Left lung (tissue), 14 donors: ENCODE measurements at places on chromosomes 1 and 21. TPM values are rescaled to one million over a fixed set of nuclear protein-coding genes. Genes with fewer than 3 reads are reported as not detected.
A peak's percentile ranks its signal among the peaks of the same experiment; 100 is the strongest.

GRCh38 chr1:180773210-180773865 is 139.4 kb upstream of the KIAA1614 start:
- no peak for DNase-seq

DNA sequence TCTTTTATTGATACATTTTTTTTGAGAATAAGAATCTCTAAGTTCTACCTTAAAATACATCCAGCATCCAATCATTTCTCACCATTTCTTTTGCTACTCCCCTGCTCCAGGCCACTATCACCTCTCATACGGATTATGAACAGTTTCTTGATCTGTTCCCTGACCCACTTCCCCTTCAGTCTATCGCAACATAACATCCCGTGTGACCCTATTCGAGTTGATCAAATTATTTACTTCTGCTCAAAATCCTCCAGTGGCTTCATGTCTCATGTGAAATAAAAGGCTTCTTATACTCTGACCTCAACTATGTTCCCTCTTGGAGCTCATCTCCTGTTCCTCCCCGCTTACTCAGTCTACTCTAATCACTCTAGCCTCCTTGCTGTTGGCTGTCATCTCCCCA is 5.2 kb downstream of the ALG14 start:
- no peak for DNase-seq

DNA sequence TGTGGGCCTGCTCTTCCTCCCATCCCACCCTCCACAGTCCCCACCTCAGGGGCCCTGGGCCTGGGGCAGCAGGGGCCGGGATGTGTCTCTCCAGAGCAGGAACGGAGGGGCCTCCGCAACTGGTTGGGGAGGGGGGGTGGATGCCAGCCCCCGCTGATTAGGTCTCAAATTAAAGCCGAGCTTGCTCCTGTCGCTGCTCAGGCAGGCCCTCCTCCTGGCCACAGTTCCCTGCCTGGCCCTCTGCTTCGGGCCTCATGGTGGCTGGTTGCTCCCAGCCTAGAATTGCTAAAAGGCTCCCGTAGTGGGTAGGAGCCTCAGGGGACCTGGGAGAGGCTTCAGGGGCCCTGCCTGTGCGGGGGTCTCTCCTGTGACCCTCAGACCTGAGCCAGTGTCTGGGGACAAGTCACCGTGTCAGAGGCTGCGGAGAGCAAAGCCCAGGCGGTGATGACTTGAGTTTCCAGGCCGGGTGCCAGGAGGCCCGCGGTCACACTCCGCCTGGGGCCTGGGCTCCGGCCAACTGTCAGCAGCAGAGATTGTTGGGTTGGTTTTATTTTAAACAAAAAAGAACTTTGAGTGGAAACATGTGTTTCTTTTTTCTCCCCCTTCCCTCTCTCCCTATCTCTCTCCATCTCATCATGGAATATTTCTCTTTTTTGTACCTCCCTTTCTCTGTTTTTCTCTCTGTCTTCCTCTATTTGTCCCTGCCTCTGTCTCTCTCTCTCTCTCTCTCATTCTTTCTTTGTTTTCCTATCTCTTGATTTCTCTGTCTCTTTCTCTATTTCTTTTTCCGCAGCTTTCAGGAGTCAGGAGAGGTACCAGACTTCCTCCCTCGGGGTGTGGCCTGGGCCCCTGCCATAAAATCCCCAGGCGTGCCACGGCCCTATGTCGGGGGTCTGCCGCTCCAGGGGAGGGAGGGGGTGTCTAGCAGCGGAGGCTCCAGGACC is 20.0 kb upstream of the EPHA2 start:
- DNase-seq = peak; percentile 90

DNA sequence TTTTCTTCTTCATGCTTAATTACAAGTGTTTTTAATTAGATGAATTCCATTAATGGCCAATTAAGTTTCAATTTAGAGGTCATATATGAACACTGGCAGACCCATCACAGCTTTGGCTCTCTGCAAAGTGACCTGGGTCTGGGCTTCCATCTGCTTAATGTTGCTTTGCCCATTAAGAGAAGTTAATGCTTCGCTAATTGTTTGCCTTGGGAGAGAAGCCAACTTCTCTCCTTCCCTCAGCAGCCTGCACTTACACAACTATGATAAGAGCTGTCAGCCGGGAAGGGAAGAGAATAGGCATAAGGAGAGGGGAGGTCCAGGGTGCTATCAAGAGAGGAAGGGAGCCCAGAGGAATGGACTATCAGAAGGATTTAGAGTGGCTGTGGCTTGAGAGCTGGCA is 29.0 kb upstream of the CCDC190 start:
- DNase-seq = no peak

Gene USH2A
- 0.04 TPM for polyA plus RNA-seq

DNA sequence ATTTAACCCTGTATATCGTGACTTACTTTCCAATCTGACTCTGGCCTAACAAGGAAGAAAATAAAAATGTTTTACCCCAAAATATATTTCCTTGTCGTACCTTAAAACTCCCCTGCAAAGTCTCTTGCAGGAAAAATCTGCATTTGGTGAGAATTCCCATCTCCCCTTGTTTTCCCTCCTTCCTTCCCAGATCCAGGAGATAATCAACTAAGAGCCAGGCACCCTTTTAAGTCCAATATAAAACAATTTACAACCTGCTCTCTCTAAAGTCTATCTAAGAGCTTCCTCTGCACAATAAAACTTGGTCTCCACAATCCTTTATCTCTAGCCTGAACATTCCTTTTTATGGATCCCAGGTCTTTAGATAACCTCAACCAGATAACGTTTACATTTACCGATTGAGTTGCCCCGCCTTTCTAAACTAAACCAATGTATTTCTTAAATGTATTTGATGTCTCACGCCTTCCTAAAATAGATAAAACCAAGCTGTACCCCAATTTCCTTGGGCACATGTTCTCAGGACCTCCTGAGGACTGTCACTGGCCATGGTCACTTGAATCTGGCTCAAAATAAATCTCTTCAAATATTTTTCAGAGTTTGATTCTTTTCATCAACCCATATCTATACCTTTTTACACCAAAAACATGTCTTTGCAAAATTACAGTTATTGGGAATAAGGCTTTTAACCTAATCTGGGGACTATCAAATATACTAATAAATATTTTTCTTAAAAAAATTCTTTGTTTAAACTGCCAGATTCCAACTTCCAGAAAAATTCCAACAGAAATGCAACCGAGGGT is 993 bp downstream of the DDX59 start:
- DNase-seq = no peak

DNA sequence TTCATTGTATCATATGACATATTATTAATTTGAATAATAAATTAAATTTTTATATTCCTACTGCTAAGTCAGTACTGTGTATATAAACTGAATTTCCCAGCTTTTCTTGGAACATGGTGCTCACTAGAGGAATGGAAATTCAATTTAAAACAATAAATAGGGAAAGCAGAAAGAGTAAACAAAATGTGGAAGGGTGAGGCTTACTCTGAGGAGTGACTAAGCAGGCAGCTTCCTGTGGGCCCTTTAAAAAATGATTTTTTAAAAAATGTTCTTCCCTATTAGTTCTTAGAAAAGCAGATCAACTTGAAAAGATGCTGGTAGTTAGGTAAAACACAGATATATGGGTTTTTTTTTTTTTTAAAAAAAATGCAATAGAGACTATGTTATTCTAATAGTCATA is 49.5 kb upstream of the S1PR1 start:
- no peak for DNase-seq

Gene RGL1
- polyA plus RNA-seq = 38.8 TPM

Gene KRTAP7-1
- not detected for polyA plus RNA-seq

- no peak for DNase-seq
These were observed 201.1 kb downstream of the BACH1 start for GRCh38 chr21:29499734-29500343.

DNA sequence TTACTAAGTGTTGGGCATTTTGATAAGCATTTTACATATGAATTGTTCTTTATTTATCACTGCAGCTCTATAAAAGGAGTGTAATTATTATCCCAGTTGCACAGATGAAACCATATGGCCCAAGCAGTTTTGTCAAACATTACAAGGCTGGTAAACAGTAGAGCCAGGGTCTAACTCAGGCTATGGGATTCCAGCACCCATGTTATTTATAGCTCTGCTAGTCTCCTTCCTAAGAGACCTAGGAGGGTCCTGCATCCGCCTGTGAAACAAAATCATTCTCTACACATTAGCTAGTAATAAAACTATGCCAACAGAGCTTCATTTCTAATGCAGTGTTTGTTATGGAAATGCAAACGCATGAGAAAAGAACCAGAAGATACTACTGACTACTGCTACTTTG is 58.6 kb downstream of the IL23R start:
- no peak for DNase-seq

- peak; percentile 26 for DNase-seq
These were observed 12.5 kb downstream of the CHD5 start for GRCh38 chr1:6167391-6168303.

DNA sequence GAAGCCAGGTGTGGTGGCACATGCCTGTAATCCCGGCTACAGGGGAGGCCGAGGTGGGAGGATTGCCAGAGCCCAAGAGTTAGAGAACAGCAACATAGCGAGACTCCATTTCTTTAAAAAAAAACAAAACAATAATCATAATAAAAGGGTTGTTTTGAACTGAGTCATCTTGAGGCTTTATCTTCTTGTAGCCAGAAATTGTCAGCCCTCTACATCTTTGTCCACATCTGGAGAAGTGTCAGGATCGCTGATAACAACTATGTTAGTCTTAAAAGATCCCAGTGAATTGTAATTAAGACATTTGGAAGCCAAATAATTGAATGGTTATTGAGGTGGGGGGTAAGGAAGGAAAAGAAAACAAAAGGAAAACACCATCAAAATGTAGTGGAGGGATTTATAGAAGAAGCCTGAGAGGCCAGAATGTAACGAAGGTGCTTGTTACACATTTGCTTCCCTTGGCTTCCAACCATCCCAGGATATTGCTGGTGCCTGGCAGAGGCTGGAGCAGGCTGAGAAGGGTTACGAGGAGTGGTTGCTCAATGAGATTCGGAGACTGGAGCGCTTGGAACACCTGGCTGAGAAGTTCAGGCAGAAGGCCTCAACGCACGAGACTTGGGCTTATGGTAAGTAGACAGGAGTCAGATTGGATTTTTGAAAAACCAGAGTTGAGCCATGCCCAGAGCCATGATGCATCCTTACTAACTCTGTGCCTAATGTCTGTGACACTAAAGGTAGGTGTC is 52.5 kb upstream of the MTR start:
- no peak for DNase-seq

GRCh38 chr1:150409504-150410362 is 45.8 kb downstream of the RPRD2 start:
- no peak for DNase-seq

DNA sequence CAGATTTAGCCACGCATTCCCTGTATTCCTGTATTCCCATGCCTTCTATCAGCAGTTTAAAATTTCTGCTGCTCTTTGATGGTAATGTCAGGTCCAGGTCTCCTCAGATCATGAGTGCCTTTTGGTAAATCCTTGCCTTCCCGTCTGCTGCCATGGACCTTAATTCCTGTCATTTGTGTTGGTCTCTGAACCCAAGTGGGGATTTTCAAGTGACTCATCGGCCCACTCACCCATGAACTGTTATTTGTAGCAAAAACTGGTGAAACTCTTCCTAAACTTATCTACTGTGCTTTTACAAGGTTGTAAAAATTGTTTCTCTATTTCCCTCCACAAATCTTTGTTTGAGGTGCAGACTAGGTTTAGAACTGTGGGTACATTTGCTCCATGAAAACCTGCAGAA is 47.4 kb downstream of the ACTN2 start:
- DNase-seq = no peak

GRCh38 chr1:227318016-227318852 is at the start of gene CDC42BPA:
CDC42BPA (minus strand) TSS chr1:227318492; CDS start chr1:227317182, 1,310 bp downstream.
- peak; percentile 92 for DNase-seq

DNA sequence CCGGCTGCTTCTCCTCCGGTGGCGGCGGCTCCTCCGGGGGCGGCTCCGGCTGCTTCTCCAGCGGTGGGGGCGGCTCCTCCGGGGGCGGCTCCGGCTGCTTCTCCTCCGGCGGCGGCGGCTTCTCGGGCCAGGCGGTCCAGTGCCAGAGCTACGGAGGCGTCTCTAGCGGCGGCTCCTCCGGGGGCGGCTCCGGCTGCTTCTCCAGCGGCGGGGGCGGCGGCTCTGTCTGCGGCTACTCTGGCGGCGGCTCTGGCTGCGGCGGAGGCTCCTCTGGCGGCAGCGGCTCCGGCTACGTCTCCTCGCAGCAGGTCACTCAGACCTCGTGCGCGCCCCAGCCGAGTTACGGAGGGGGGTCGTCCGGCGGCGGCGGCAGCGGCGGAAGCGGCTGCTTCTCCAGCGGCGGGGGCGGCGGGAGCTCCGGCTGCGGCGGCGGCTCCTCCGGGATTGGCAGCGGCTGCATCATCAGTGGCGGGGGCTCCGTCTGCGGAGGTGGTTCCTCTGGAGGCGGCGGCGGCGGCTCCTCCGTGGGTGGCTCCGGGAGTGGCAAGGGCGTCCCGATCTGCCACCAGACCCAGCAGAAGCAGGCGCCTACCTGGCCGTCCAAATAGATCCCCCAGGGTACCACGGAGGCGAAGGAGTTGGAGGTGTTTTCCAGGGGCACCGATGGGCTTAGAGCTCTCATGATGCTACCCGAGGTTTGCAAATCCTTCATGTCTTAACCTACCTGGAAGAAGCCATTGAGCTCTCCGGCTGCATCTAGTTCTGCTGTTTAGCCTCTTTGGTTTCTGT is 2.0 kb downstream of the LORICRIN start:
- DNase-seq = no peak

Gene SPRR4
- polyA plus RNA-seq = not detected

Gene GJB5
- 0.24 TPM for polyA plus RNA-seq

DNA sequence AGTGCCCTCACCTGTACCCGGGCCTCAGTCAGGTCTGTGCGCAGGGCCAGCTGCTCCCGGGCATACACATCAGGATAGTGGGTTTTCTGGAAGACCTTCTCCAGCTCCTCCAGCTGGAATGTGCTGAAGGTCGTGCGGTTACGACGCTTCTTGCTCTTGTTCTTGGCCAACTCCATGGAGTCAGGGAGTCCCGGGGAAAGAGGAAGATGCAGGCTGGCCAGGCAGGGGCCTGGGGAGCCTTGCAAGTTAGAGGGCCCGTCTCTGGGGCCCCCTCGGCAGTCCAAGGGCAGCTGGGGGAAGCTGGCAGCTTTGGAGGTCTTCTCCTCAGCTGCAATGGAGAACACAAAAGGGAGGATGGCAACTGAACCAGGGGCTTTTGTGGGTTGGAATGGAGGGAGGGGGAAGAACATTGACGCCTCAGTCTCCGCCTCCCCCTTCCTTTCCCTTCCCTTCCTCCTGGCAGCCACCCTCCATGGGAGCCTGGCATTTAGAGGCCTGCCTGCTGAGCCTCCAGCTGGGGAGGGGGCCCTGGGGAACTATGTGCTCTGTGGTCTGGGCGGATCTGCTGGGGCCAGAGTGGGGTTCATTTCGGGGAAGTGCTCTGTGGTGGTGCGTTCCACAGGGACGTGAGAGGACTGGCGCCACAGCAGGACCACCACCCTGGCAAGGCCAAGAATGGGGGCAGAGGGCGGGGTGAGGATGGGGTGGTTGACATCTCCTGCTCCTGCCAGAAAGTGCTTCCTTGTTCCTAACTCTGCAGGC is 5.7 kb downstream of the ALX3 start:
- no peak for DNase-seq
